ENCODE measurements at places on chromosomes 1 and 21. TPM values are rescaled to one million over a fixed set of nuclear protein-coding genes. Genes with fewer than 3 reads are reported as not detected.
A peak's percentile ranks its signal among the peaks of the same experiment; 100 is the strongest.

The MYOG gene
- total RNA-seq: not detected

DNA sequence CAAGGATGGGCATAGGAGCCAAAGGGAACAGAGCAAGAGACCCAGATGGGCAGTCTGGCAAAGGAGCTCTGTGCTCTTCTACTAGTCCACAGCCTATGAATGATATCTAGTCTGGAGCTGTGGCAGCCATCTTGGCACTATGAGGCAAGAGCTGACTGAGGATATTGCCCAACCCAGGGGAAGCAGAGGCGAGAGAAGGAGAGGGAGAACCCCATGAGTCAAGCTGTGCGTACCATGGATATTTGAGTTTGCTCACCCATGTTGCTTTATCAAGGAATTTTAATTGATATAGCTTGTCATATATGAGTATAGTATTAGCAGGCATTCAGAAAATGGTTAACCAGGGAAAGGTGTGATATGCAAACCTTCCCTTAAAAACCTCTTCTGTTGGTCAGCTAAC is 420.9 kb downstream of the PRDM2 start:
- H3K27ac ChIP-seq: no peak overlapping the region
- H3K4me3 ChIP-seq: no peak overlapping the region
- peaks cover 20% of the 10 kb centered on the region for H3K27me3 ChIP-seq
- H3K36me3 ChIP-seq: no peaks in the 10 kb centered on the region

DNA sequence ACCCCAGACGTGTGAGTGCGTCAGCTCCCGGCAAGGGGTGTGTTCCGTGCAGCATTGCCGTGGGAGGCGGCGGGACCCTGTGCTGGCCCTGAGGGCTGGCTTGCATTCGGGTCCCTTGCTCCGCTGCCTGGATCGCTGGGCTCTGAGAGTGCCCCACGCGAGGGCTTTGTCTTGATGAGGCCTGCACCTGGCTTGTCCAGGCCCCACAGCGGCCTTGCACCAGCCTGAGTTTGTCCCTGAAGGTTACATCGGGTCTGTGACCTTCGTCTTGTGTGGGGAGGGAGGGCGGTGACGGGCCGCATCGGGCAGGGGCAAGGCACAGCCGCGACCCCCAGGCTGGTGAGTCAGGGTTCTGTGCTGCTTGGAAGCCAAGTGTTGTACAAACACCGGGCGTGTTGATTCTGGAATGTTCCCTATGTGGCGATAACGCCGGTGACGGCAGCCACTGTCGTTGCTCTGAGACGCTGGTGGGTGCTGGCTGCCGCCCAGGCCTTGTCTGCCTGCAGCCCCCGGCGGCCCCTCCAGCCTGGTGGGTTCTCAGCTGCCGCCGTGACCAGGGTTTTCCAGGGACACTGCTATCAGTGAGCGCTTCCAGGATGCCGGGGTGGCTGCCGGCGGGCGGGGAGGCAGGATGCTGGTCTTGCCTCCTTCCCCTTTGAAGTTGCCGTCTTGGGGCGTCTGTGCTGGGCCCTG is 42.9 kb downstream of the SLX9 start:
- peaks cover 1% of the 10 kb centered on the region for H3K36me3 ChIP-seq
- H3K4me3 ChIP-seq: no peak overlapping the region
- H3K27ac ChIP-seq: no peak overlapping the region
- DNase-seq: no peak

DNA sequence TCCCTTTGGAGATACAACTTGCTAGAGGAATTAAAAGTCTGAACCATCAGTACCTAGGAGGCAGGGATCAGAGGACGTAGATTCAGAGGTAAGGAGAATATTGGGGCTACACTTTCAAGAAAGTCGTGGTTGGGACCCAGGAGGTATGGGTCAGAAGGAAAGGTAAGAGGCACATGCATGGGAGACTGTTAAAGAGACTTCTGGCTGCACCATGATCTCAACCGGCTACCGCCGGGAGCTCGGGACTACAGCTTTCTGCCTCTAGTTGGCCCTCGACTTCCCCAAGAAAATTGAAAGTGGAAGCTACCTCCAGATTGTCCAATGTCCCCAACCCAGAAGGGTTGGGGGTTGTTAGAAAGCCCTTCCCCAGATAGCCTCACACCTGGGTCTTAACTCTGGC is 355.7 kb upstream of the TMPRSS15 start:
- no peaks in the 10 kb centered on the region for H3K4me1 ChIP-seq
- DNase-seq: no peak
- no peaks in the 10 kb centered on the region for H3K27me3 ChIP-seq
- H3K27ac ChIP-seq: no peak overlapping the region

- peaks cover 2% of the 10 kb centered on the region for H3K4me1 ChIP-seq
- H3K4me3 ChIP-seq: no peak overlapping the region
- H3K27ac ChIP-seq: no peak overlapping the region
These were observed 13.1 kb downstream of the NDUFV3 start for GRCh38 chr21:42906233-42906632.

The OR2T2 gene
- not detected for total RNA-seq

GRCh38 chr1:107450899-107451664 is 310.2 kb downstream of the NTNG1 start:
- H3K36me3 ChIP-seq: no peaks in the 10 kb centered on the region
- peaks cover 7% of the 10 kb centered on the region for H3K27me3 ChIP-seq
- no peaks in the 10 kb centered on the region for H3K4me1 ChIP-seq

DNA sequence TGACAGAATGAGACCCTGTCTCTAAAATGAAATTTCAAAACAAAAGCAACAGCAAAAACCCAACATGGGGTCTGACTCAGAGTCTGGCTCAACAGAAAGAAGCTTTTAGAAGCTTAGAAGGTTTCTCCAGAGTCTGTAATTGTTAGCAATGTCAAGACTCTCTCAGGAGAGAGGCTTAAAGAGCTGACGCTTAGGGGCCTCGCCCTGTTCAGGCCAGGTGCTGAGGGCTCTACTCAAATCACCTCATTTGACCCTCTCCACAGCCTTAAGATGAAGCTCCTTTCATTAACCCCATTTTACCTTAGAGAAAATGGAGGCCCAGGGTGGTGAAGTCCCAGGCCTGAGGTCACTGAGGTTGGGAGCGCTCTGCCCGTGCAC is 5.3 kb upstream of the KIF17 start:
- H3K4me1 ChIP-seq: peaks cover 2% of the 10 kb centered on the region
- H3K4me3 ChIP-seq: no peak overlapping the region
- H3K36me3 ChIP-seq: no peaks in the 10 kb centered on the region
- H3K27me3 ChIP-seq: peaks cover 10% of the 10 kb centered on the region
- no peak overlapping the region for H3K27ac ChIP-seq
- DNase-seq: no peak

DNA sequence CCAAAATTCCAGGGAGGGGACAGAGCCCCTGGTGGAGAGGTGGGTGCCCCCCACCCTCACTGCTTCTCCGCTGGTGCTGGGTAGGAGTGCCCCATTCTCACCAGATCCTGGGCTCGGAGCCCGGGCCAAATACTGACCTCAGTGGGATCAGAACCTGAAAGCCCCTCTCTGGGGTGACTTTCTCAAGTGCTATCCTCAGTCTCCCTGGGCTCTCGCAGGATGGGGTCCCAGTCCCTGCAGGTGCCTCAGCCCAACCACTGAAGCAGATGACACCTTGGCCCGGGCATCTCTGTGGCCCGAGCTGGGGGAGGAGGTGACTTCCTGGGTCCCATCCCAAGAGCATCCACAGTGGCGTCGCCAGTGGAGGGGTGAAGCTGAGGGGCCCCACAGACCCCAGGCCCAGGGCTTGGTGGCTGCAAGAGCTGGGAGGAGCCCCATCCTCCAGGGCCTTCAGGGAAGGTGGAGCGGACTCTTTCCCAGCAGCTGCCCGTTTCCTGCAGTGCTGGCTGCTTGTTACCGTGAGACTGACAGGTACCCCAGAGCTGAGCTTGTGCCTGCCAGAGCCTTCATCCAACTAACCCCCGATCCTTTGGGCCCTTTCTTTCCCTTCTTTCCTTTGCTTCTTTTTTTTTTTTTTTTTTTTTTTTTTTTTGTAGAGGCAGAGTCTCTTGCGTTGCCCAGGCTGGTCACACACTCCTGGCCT is 3.9 kb upstream of the FNDC10 start:
- H3K36me3 ChIP-seq: no peaks in the 10 kb centered on the region
- H3K27me3 ChIP-seq: peaks cover 3% of the 10 kb centered on the region
- no peak overlapping the region for H3K4me3 ChIP-seq

- H3K27ac ChIP-seq: no peak overlapping the region
- no peak overlapping the region for H3K4me3 ChIP-seq
- H3K27me3 ChIP-seq: peaks cover 5% of the 10 kb centered on the region
- peak; percentile 63 for DNase-seq
- no peaks in the 10 kb centered on the region for H3K4me1 ChIP-seq
These were observed 10.1 kb upstream of the LRRC71 start for GRCh38 chr1:156910309-156910782.

DNA sequence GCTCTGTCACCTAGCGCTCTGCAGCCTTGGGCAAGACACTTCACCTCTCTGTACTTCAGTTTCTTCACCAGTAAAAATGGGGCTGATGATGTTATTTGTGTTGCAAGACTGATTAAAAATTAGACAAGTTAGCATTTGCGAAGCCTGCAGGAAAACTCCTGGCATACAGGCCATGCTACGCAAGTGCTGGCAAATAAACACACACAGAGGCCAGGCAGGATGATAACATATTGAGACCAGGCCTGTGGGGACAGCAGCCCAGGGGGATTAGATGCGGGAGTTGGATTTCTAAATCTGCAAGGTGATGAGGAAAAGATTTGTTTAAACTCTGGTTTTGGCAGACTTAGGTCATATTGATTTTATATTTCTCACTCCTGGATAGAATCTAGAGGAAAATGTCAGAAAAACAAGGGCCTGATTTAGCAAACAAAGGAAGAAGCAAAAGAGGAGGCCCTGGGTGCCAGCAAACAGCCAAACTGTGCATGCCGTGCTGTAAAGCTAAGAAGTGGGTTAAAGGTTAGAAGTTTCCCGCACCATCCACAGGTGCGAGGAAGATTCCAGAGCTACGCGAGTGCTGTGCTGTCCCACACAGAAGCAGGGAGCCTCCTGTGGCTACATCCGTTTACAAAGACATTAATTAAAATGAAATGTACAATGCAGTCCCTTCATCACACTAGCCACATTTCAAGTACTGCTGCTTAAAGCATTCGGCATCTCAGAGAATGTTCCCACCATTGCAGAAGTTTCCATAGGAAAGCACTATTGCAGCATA is 532.2 kb downstream of the NPHP4 start:
- no peak for DNase-seq
- H3K4me3 ChIP-seq: no peak overlapping the region
- H3K27ac ChIP-seq: no peak overlapping the region
- H3K36me3 ChIP-seq: no peaks in the 10 kb centered on the region
- no peaks in the 10 kb centered on the region for H3K27me3 ChIP-seq
- peaks cover 2% of the 10 kb centered on the region for H3K4me1 ChIP-seq

- no peak for DNase-seq
- H3K4me1 ChIP-seq: no peaks in the 10 kb centered on the region
- no peaks in the 10 kb centered on the region for H3K36me3 ChIP-seq
- no peak overlapping the region for H3K4me3 ChIP-seq
- no peaks in the 10 kb centered on the region for H3K27me3 ChIP-seq
These were observed 111.2 kb upstream of the LBR start for GRCh38 chr1:225539069-225539468.

GRCh38 chr1:235054466-235054865 is 74.2 kb downstream of the TOMM20 start:
- H3K27me3 ChIP-seq: no peaks in the 10 kb centered on the region
- H3K36me3 ChIP-seq: no peaks in the 10 kb centered on the region
- H3K4me3 ChIP-seq: no peak overlapping the region

DNA sequence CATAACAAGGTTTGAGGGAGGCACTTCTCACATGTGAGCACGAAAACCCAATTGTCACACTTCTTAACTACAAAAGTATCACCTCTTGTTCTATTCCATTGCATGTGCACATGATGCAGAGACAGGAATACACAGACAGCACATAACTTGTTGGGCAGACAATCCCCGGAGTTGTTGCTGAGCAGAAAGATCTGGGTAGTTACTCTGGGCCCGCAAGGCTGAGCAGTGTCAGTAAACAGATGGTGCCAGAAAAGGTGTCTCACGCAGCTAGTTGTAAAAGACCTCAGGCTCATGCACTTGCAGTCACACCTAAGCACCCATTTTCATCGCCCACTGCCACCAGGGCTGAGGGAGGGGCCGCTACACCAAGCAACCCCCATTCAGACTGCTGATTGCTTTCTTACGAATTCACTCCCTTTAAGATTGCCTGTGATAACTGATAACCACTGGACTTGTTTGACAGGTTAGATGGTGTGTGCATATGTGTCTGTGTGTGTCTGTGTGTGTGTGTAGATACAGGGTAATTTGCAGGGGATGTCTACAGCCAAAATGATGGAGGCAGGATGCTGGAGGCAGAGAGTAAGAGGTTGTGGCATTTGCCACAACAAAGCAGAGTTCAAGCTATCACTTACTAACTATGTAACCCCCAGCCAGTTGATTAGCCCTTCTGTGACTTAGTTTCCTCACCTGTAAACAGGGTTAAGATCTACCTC is 4.2 kb downstream of the LGR6 start:
- H3K27ac ChIP-seq: no peak overlapping the region
- H3K27me3 ChIP-seq: peaks cover 25% of the 10 kb centered on the region
- no peak overlapping the region for H3K4me3 ChIP-seq
- H3K4me1 ChIP-seq: peaks cover 17% of the 10 kb centered on the region
- no peak for DNase-seq

The CSMD2 gene
- total RNA-seq: not detected

The VSIG8 gene
- total RNA-seq: not detected

GRCh38 chr1:173714441-173714758 is 381 bp upstream of the KLHL20 start:
- no peaks in the 10 kb centered on the region for H3K36me3 ChIP-seq
- peak overlapping the region; percentile 97 for H3K4me3 ChIP-seq
- peaks cover 16% of the 10 kb centered on the region for H3K27me3 ChIP-seq
- H3K4me1 ChIP-seq: peaks cover 9% of the 10 kb centered on the region
- peak overlapping the region; percentile 96 for H3K27ac ChIP-seq
